Activated T-helper 2 cell treated with anti-CD3 and anti-CD28 coated beads, Interferon-gamma antibody, Interleukin-2, Interleukin-4, amounts not matched to agents 10 μg/mL and 5 μg/mL and 100 μg/mL, durations not matched to agents 14 hours and 24 hours and 36 hours (primary cell): ENCODE measurements at places on chromosomes 5 and 9.

GRCh38 chr5:94250985-94251384, 367.4 kb downstream of the KIAA0825 start:
- no peaks in the 10 kb centered on the region for H3K36me3 ChIP-seq
- H3K27ac ChIP-seq = no peak overlapping the region
- no peak overlapping the region for H3K4me3 ChIP-seq
- no peaks in the 10 kb centered on the region for H3K4me1 ChIP-seq
- no peaks in the 10 kb centered on the region for H3K27me3 ChIP-seq

DNA sequence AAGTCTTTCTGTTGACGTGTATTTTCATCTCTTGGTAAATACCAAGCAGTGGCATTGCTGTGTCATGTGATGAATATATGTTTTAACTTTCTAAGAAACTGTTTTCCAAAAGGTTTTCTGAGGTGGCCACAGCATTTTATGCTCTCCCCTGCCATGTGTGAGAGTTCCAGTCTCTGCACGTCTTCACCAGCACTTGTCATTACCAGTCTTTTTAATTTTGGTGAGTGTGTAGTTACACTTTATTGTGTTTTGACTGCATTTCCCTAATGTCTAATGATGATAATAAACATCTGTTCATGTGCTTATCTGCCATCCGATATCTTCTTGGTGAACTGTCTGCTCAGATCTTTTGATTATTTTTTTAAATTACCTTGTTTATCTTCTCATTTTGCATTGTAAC, 27.4 kb upstream of the GADD45G start:
- H3K27me3 ChIP-seq = peaks cover 58% of the 10 kb centered on the region
- DNase-seq = no peak
- H3K36me3 ChIP-seq = no peaks in the 10 kb centered on the region
- H3K27ac ChIP-seq = no peak overlapping the region

DNA sequence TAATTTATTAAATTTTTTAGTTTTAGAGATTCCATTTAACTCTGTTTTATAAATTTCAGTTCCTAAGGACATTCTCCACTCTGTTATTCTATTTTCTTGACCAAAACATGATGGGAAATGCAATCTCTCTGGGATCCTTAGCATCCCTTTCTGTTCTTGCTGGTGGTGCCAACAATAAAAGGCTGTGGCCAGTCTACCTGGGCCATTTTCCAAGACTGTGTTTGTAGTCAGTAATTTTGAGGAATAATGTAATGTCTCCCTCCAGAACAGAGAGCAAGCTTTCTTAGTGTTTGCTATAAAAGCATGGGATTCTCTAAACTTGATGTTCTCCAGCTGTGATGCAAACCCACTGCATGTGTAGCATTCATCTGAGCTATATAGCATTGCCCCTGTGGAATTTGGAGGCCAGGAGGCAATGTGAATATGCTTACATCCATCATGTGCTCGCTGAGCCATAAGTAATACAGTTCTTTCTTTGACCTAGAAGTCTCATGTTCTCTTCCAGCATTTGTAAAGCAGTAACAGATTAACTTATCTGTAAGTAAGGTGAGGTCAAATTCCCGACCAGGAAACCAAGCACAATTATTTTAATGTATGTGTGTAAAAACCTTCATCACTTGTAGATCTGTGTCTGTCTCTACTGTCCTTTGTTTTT, 211.5 kb upstream of the TAS2R1 start:
- H3K4me1 ChIP-seq = no peaks in the 10 kb centered on the region
- no peak overlapping the region for H3K4me3 ChIP-seq
- no peaks in the 10 kb centered on the region for H3K36me3 ChIP-seq
- no peak overlapping the region for H3K27ac ChIP-seq
- no peaks in the 10 kb centered on the region for H3K27me3 ChIP-seq

- H3K4me3 ChIP-seq = no peak overlapping the region
- peak; percentile 14 for DNase-seq
- H3K27ac ChIP-seq = peak overlapping the region; percentile 55
- no peaks in the 10 kb centered on the region for H3K27me3 ChIP-seq
- H3K36me3 ChIP-seq = peaks cover 8% of the 10 kb centered on the region
- peaks cover 24% of the 10 kb centered on the region for H3K4me1 ChIP-seq
Observed at GRCh38 chr9:75071530-75072122, 16.3 kb downstream of the NMRK1 start.

- peaks cover 31% of the 10 kb centered on the region for H3K36me3 ChIP-seq
- H3K27me3 ChIP-seq = no peaks in the 10 kb centered on the region
- H3K4me3 ChIP-seq = peak overlapping the region; percentile 94
- peaks cover 40% of the 10 kb centered on the region for H3K4me1 ChIP-seq
- H3K27ac ChIP-seq = peak overlapping the region; percentile 42
Observed at GRCh38 chr5:139272471-139273321, 20.8 kb upstream of the MATR3 start.

- H3K27me3 ChIP-seq = peaks cover 47% of the 10 kb centered on the region
- H3K4me1 ChIP-seq = peaks cover 3% of the 10 kb centered on the region
- H3K4me3 ChIP-seq = no peak overlapping the region
- H3K36me3 ChIP-seq = no peaks in the 10 kb centered on the region
Observed at GRCh38 chr5:124644138-124644537, 102.3 kb downstream of the ZNF608 start.

- H3K27me3 ChIP-seq = peaks cover 3% of the 10 kb centered on the region
- no peak overlapping the region for H3K4me3 ChIP-seq
- H3K36me3 ChIP-seq = no peaks in the 10 kb centered on the region
- H3K4me1 ChIP-seq = peaks cover 6% of the 10 kb centered on the region
- H3K27ac ChIP-seq = no peak overlapping the region
- DNase-seq = no peak
Observed at GRCh38 chr5:151288180-151288579, 15.4 kb downstream of the SLC36A3 start.

DNA sequence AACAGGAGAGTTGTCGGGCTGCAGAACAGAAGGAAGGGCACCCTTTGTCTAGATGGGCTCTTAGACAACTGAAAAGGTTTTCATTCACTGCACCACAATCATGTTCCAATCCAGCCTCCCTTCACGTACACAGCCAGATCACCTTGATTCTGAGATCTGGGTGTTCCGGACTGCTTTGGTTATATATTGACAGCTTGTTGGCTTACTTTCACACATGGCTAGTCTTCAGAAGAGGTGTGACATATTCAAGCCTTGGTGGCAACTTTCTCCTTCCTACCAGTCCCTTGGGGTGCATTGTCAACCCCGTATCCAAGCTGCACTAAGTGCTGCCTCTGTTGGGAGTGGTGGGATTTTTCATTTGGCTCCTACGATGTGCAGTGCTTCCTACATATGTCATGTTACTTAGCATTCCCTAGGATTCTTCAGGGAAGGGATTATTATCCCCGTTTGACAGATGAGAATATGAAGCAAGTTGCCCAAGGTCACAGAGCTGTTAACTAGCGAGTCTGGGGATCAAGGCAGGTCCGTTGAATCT, 100.6 kb downstream of the LIFR start:
- peaks cover 17% of the 10 kb centered on the region for H3K4me1 ChIP-seq
- peaks cover 77% of the 10 kb centered on the region for H3K27me3 ChIP-seq
- H3K4me3 ChIP-seq = no peak overlapping the region
- no peak for DNase-seq
- no peak overlapping the region for H3K27ac ChIP-seq

GRCh38 chr5:138538943-138539627, 4.0 kb downstream of the ETF1 start:
- H3K4me1 ChIP-seq = peaks cover 49% of the 10 kb centered on the region
- H3K27ac ChIP-seq = no peak overlapping the region
- no peak overlapping the region for H3K4me3 ChIP-seq
- no peaks in the 10 kb centered on the region for H3K27me3 ChIP-seq
- H3K36me3 ChIP-seq = peaks cover 77% of the 10 kb centered on the region
- no peak for DNase-seq

DNA sequence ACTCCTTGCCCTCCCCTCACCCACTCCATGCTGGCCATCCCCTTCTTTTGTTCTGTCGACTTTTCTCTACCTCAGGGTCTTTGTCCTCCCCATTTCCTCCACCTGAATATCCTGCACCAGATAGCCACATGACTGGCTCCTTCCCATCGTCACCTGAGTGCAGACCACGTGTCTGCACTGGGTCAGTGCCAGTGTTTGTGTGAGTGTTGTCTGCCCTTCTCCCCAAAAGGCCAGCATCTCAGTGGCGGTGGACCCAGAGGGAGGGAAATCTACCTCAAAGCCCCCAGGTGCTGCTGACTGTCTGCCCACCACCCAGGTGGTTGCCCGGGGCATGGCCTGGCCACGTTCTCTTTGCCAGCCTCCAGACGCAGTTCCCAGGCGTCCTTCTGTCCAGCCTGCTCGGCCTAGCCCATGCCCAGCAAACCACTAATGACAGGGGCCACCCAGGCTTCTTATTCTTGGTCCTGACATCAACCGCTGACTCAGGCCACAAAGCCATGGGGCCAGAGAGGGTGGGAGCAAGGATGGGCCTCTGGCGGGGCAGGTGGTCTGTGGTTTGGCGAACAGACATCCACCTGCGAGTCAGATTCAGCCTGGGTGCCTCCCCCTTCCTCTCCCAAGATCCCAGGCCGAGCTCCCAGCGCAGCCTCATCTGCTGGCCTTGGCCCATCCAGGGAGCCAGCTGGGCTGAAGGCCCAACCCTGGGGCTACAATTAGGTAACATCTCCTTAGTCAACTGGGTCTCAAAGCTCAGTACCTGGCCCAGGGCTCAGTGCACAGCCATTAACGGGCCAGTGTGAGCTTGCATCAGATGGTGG, 5.5 kb upstream of the NINJ1 start:
- H3K27me3 ChIP-seq = no peaks in the 10 kb centered on the region
- no peak for DNase-seq
- no peak overlapping the region for H3K27ac ChIP-seq
- peaks cover 4% of the 10 kb centered on the region for H3K36me3 ChIP-seq
- peaks cover 26% of the 10 kb centered on the region for H3K4me1 ChIP-seq

- no peak for DNase-seq
- no peak overlapping the region for H3K4me3 ChIP-seq
- no peak overlapping the region for H3K27ac ChIP-seq
- no peaks in the 10 kb centered on the region for H3K27me3 ChIP-seq
- H3K36me3 ChIP-seq = no peaks in the 10 kb centered on the region
- peaks cover 30% of the 10 kb centered on the region for H3K4me1 ChIP-seq
Observed at GRCh38 chr5:81848362-81848880, 97.5 kb upstream of the SSBP2 start.

DNA sequence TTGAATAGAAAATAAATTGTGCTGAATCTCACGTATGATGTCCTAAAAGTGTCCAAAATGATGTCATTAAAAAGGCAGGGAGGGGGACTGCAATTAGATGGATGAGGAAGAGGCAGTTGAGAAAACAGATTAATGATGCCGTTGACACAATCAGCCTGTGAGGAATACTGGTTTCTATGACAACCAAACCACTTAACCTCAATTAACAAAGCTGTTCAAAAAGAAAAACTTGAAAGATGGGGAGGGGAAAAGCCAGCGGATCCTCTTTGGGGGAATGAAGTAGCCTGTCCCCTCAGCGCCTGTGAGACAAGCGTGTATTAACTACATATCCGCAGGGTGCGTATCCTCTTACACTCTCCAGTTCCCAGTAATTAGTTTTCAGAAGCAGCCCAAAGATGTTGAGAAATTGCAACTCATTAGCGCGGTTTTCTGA, 160.7 kb downstream of the TTC39B start:
- no peak overlapping the region for H3K27ac ChIP-seq
- H3K36me3 ChIP-seq = no peaks in the 10 kb centered on the region
- no peak for DNase-seq

- DNase-seq = no peak
- no peak overlapping the region for H3K4me3 ChIP-seq
- no peak overlapping the region for H3K27ac ChIP-seq
- H3K36me3 ChIP-seq = no peaks in the 10 kb centered on the region
- H3K27me3 ChIP-seq = peaks cover 5% of the 10 kb centered on the region
Observed at GRCh38 chr9:122206118-122207046, 22.4 kb downstream of the LHX6 start.

GRCh38 chr5:109784687-109785086, 95.0 kb downstream of the MAN2A1 start:
- no peak overlapping the region for H3K27ac ChIP-seq
- DNase-seq = no peak
- peaks cover 37% of the 10 kb centered on the region for H3K36me3 ChIP-seq
- H3K4me3 ChIP-seq = no peak overlapping the region
- H3K4me1 ChIP-seq = peaks cover 12% of the 10 kb centered on the region
